GM20000 (cell line): ENCODE measurements at places on chromosomes 13 and 19.

- no peak for DNase-seq
These were observed 7.3 kb upstream of the C13orf46 start for GRCh38 chr13:113981194-113981605.

GRCh38 chr13:48142436-48142835, 47.5 kb upstream of the MED4 start:
- no peak for DNase-seq

- DNase-seq, result no peak
These were observed 458.1 kb upstream of the ARGLU1 start for GRCh38 chr13:107025991-107026390.

DNA sequence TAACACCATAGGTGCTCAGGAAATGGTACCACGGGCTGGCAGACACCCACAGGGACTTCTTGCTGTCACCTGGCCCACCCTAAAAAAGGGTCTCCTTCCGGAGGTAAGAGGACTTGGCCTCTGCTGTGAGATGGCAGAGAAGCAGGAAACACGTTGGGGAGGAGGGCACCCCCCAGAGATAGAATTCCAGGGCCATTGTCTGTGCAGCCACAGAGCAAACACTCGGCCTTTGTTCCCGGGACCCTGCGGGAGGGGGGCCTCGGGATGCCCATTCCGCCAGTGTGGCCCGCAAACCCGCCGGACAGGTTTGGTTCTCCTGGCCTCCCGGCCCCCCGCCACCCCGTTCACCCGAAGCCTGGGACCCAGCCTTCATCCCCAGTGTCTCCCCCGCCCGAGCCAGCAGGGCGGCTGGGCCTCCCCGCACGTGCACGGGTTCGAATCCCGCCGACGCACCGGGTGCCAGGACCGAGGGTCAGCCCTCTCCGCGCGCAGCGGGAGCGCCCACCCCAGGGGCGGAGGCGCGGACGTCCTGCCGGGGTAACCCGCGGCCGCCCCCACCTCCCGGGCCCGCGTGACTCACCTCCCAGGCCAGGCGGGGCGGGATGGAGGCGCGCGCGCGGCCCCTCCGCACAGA, 714 bp downstream of the PLPP2 start:
- no peak for DNase-seq

DNA sequence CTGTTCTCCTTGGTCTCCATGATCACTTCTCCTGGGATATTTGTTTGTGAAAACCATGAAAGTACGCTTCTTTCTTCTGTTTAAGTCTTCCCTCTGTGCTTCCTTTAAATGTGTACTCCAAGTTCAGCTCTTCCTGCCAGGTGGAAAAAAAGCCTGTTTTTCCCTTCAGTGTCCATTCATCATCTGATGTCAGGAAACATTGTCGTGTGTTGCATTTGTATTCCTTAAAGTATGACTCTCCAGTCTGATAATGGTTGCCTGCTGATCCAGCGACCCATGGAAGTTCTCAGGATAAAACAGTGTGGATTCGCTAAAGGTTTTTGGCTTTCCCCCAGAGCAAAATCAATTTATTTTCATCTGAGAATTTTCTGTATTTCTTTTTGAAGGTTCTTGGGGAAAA, 22.3 kb downstream of the SACS start:
- no peak for DNase-seq

- DNase-seq, result no peak
These were observed 6.2 kb downstream of the UBAC2 start for GRCh38 chr13:99206873-99207272.

DNA sequence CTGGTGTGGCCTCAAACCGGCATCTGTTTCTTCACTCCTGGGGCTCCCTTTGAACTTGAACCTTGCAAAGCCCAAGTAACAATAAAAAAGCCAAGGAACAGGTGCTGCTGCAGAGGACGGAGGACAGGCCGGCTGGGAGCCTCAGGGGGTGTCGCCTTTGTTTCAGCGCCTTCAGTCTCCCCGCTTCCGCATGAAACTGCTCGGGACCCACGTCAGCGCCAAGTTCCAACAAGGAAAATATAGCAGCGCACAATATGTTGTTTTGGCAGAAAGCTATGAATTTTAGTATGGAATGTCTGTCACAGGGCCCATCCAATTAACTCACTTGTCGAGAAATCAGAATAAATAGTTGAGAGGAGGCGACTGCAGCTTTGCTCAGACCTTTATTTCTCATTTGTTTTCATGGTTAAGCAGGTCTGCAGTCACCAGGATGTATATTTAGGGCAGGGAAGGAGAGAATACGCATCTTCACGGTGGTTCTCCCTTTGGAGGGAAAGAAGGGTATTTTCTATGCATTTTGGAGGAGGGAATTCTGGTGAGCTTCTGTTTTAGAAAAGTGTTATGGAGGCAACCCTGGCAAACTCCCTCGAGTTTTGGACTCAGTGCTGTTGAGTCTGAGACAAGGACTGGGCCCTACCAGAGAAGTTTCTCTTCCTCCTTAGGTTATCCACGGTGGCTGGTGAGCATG, 34.3 kb upstream of the MEDAG start:
- no peak for DNase-seq

GRCh38 chr13:71864986-71865873, 1.8 kb downstream of the DACH1 start:
- peak; percentile 26 for DNase-seq

- no peak for DNase-seq
These were observed 965 bp upstream of the EIF3G start for GRCh38 chr19:10120538-10121189.

DNA sequence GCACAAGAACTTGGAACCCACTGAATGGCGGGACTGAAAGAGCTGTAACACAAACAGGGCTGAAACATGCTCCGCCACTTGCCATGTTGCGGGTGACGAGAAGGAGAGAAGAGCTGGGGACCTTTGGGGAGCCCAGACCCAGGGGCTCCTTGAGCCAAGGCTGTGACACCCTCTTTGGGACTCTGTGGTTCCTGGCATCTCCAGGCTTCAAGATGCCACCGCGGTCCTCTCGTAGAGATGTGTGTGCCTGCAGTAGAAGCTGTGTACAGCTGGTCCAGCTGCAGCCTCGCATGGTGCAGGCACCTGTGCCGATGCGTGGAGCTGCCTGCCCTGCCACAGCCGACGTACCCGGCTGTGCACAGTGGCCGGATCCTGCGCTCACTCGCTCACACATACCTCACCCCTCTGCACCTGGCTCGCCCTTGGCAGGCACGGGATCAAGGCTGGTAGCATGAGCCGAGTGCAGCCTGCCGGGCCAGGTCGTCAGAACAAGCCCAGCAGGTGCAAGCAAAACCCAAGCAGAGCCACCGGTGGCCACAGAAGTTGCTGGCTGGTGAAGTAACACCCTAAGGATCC, 1385.8 kb downstream of the PCDH9 start:
- no peak for DNase-seq

GRCh38 chr13:101529422-101529821, 76.9 kb downstream of the ITGBL1 start:
- no peak for DNase-seq

GRCh38 chr13:76912476-76912875, 26.3 kb upstream of the KCTD12 start:
- DNase-seq, result no peak

GRCh38 chr19:679418-680286, 3.5 kb downstream of the FSTL3 start:
- peak; percentile 75 for DNase-seq

GRCh38 chr13:109668433-109669233, 117.8 kb downstream of the IRS2 start:
- DNase-seq, result no peak

DNA sequence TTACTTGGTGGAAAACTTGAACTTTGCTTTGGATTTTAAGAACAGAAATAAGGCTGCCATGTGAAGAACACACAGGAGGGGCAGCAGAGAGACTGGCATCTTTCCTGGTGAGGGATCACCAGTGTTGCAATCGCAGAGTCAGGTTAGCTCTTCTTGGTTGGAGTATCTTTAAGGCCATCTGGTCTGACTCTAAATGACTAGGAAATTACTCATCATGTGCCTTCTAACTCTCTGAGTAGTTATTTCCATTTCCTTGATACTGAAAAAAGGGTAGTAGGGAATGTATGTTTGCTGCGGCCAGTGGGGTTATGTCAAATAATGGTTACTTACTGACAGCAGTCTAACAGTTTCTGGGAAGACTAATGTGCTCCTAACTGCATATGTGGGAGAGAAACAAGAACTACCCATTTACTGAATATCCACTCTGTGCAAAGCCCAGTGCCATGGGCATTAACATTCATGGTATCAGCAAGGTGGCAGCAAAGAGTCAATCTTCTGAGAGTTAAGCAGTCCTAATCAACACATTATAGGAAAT, 122.1 kb downstream of the COG6 start:
- no peak for DNase-seq

- peak; percentile 44 for DNase-seq
These were observed 66.5 kb upstream of the USPL1 start for GRCh38 chr13:30551189-30551588.

DNA sequence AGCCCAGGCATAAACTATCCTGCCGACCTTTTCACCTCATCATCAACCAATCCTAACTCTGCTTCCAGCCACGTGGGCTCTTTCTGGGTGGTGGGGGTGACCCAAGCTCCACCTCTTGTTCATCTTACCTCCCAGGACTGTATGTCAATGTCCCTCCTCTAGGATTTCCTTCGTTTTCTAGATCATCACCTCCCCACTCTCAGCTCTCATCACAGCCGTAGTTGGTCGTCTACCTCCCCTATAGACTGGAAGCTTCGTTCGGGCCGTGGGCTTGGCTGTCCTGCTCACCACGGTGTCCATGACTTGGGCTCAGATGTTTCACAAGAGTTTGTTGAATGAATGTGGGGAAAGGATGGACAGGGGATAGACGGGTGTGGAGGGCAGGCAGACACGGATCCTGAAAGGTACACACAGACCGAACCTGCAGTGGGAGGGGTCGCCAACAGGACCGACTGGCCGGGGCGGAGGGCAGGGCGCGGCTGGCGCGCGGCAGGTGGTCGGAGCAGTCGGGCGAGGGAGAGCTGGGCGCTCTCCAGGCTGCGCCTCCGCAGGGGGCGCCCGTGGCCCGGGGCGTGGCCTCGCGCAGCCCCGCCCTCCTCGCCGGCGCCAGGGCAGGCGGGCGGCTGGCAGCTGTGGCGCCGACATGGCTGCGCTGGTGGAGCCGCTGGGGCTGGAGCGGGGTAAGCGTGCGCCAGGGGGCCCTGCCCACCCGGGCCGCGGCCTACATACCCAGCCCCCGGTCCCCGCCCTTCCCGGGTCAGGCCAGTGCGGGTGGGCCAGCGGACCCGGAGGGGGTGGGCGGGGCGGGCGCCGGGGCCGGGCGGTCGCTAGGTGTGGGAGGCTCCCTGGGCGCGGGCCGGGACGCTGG, at the start of gene LIN7B:
Gene LIN7B, plus strand, starts transcription at position 609 of the 868 bp plus-strand sequence. Its CDS starts 35 bp downstream, at position 644.
- peak; percentile 98 for DNase-seq

GRCh38 chr13:107276936-107277335, 709.0 kb upstream of the ARGLU1 start:
- DNase-seq, result no peak

DNA sequence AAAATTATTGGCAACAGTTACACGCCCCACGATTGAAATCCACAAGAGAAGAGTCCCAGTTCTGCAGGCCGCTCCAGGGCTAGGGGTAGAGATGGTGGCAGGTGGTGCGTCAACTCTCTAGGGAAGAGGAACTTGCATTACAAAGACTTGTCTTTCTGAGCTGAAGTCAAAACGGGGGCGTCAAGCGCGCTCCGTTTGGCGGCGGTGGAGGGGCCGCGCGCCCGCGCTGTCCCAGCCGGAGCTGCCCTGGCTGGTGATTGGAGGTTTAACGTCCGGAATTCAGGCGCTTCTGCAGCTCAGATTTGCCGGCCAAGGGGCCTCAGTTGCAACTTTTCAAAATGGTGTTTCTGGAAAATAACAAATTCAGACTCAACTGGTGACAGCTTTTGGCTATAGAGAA, 38.9 kb downstream of the SOX1 start:
- DNase-seq, result no peak

DNA sequence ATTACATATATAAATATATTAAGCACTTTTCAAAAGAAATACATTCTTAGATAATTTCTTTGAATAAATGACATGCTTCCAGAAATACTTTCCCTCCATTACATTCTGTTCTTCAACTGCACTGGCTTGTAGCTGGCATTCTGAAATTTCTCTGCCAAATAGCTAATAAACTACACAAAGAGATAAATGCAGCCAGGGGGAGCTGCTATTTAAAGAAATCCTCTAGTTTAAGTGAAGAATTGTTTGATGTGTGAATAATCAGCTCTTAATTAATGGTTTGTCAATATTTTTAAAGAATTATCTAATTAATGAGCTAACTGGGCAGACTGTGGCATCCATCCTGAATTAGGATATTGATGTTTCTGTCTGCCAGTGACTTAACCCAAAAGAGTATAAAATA, 30.7 kb downstream of the SLC7A1 start:
- no peak for DNase-seq

DNA sequence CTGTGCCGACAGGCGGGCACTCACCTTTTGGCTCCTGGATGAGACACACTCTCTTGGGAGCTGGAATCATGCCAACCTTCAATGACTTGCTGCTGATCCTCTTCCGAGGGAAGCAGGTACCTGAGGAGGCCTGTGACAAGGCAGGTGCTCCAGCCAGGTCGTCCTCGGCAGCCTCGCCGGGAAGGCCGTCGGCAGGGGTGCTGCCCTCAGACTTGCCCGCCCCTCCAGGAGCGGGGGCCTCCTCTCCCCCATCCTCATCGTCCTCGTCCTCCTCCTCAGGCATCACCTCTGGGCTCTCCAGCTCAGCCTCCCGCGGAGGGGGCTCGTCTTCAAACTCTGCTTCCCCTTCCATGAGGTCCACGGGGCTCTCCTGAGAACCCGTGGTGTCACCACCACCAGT, 29.2 kb downstream of the SUGP2 start:
- no peak for DNase-seq

- DNase-seq, result no peak
These were observed 393.7 kb downstream of the NDFIP2 start for GRCh38 chr13:79874396-79875360.

GRCh38 chr13:44422755-44423643, 49.4 kb downstream of the SERP2 start:
- no peak for DNase-seq

GRCh38 chr19:57708641-57709361, at the start of gene ZNF154:
TSS of gene ZNF154 (minus strand) at chr19:57709204. CDS start at chr19:57708971, 233 bp downstream.
- DNase-seq, result peak; percentile 71

- no peak for DNase-seq
These were observed 6.0 kb upstream of the AMER2 start for GRCh38 chr13:25178070-25178469.

GRCh38 chr13:26593661-26594060, 36.2 kb downstream of the WASF3 start:
- DNase-seq, result no peak
